Right kidney (tissue), 9 donors: ENCODE measurements at places on chromosomes 3 and 15.

DNA sequence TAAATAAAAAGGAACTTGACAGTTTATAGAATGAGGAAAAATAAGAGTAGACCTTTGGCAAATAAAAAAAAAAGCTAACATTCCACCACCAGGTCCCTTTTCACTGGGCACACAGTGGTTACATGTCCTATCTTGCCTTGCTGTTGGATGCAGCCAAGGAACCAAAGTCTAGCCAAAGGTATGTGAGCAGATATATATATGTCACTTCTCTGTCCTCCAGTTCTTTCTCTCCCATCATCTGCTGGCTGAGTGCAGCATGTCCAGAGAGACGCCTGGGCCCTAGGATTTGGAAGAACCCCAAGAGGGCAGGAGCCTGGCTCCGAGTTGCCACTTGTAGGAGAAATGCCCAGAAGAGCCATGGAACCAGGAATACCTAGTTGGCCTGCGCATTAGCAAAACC lies 104.7 kb downstream of the SERPINI1 start:
- no peak for DNase-seq

DNA sequence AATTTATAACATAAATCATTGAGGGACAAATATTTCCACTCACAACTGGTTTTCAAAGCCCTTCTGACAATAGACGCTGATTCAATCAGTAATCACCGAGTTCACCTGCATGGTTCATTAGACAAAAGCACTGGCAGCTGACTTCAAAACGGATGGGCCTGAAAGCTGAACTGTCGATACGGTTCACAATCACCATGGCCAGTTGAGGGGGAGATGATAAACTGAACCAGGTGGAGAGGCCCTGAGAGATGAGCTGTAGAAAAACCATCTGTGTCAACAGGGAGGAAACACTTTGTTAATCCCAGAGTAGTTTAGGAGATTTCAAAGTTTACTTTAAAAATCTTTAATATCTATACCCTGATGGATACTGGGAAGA lies 75.0 kb downstream of the PEX5L start:
- no peak for DNase-seq

DNA sequence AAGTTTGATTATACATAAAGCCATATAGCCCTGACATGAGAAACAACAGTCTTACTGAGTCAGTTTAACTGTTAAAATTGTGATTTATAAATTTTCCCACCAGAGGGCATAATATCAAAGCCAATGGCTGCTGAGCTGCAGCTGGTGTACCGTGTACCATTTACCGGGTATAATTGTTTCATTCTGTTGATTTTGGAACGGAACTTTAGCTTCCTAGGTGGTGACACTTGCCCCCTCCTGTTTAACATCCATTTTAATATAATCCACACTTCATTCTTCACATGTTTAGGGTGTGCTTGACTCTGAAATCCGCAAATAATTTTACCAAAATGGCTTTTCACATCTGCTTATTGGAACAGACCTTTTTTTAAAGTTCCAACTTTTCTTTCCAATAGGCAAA lies 72.8 kb downstream of the SLC9A9 start:
- DNase-seq: peak; percentile 21

GRCh38 chr15:71788646-71789579 lies 21.4 kb upstream of the NR2E3 start:
- no peak for DNase-seq

- DNase-seq: no peak
Measured at GRCh38 chr3:141710888-141711616, 27.0 kb upstream of the RNF7 start.

DNA sequence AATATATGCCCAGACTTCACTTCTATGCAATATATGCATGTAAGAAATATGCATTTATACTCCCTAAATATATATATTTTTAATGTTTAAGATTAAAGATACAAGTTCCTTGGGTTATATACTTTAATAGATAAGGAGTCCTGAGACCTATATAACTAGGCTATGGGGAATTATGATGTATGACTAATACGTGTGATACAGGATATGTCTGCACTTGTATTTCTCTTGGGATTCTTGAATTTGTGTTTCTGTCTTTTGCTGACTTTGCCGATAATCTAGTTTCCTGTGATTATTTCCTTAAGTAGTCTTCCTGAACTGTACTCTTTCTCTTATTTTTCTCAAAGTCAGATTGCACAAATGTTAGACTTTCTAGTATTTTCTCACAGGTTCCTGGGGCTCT lies 109.6 kb downstream of the PIK3CB start:
- no peak for DNase-seq

- no peak for DNase-seq
Measured at GRCh38 chr15:48001393-48002039, 119.3 kb upstream of the SLC24A5 start.

DNA sequence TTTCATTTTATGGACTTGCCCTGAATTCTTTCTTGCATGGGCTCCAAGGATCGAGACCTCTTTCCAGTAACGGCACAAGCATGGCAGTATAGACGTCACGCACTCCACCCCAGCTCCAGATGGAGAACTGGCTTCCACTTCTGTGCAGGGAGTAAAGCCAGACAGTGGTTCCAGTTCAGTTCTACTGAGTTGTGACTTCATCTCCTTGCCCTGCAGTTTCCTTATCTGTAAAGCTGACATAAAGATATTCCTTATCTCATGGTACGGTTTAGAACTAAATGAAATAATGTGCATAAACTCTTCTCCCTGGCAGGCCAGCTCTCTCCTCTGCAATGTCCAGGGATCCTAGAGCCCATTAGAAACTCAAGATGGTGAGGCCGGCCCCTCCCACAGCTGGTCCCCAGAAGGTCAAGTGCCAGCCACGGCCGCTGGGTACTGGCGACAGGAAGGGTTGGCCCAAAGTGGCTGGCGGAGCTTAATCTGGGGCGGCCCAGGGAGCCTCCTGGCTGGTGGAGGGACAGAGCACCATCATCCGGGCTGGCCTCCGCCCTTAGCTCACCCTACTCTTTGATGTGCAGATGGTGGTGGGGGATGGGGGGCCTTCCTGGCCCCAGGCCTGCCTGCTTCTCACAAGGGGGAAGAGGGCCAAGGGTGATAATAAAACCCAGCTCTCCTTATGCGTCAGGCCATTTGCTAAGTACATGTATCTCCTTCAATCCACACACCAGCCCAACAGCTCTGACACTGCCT lies 7.2 kb downstream of the MESP2 start:
- no peak for DNase-seq

DNA sequence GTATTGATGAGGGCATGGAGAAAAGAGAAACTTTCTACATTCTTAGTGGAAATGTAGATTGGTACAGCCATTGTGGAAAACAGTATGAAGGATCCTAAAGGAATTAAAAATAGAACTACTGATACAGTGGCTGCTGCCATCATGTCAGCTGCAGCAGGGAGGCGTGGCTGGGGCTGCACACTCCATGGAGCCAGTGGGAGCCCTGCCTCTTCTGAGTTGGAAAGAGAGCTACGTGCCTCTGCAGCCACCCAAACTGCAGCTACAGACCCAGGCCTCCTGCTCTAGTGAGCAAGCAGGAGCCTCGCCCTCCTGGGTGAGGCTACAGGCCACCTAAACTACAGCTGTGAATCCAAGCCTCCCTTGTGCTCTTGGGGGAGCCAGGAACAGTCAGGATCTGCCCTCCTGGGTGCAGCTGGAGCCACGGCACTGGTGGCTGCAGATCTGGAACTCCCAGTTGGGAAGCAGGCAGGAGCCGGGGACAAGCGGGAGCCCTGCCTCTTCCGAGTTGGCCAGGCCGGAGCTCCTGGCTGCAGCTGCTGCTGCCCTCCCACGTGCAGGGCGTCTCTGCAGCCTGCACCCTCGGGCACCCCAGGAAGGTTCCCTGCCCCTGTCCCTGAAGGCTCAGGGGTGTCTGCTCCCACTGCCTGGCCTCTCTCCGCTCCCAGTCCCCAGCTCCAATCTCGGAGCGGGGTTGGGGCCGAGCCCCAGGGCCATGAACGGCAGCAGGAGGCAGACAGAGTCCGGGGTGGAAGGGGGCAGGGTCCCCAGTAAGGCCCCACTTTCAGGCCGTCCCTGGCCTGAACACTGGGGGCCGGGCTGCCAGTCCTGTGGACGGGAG lies 64.5 kb downstream of the THBS1 start:
- DNase-seq: no peak

- no peak for DNase-seq
Measured at GRCh38 chr3:156216216-156216615, 95.8 kb downstream of the KCNAB1 start.

DNA sequence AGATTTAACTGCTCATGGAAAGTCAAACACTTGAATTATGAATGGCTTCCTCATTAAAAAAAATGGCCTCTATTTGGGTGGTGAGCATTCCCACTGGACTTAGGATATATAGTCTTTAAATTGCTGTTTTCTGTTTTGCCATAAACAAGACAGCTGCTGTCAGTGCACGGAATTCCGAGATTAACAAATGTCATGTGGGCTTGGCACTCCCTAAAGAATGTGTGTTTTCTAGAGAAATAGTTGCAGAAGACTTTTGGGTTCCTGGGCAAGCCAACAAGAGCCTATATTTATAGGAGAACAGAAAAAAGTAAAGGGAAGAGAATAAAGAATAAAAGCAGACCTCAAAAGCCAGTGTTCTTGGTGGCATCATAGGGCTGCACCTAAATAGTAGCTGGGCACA lies 13.6 kb upstream of the TFG start:
- no peak for DNase-seq

GRCh38 chr3:82448320-82448719 lies 686.9 kb upstream of the GBE1 start:
- DNase-seq: no peak

DNA sequence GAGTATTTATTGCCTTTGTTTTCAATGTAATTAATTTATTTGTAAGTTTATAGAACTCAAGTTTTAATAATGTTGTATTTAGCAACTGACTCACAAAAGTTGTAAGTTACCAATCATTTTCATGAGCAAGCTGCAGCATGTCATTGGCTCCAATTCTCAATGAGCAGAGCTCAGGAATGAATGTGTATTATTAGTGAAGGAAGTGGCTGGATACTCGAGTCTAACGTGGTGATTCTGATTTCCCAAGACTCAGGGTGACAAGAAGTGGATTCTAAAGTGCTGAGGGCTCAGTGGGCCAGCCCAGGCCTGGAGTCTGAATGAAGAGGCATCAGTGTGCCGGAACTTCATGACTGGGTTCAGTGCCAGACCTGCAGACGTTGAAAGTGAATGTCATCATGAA lies 39.6 kb downstream of the CLDN11 start:
- no peak for DNase-seq

- peak; percentile 84 for DNase-seq
Measured at GRCh38 chr3:49133226-49133951, 539 bp upstream of the LAMB2 start.

DNA sequence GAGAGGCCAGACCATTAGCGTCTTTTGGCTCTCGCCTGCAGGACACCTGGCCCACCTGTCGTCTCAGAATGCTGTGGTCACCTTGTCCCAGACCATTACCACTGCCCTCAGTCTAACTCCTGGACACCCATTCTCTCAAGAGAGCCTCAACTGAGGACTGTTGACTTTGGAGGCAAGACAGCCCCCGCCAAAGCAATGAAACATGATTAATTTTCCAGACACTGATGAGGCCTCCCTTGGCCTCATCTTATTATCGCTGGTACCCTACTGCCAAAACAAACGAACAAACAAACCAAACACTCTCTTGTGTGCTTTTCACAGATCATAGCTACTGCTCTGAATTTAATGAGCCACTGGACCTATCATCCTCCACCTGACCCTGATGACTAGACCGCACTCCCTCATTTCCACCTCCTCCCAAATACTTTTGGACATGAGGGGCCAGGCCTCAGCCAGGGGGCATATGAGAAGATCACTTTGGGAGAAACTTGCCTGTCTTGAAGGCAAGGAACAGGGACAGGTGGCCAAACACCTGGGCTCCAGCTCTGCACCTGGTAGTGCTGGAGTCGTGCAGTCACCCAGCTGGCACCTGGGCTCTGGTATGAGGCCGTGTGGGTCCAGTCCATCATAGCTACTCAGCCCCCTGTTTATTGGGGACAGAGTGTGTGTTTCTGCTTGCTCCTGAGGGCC lies 27.6 kb downstream of the ALS2CL start:
- no peak for DNase-seq

GRCh38 chr3:156670077-156670476 lies 4.3 kb upstream of the TIPARP start:
- DNase-seq: no peak

DNA sequence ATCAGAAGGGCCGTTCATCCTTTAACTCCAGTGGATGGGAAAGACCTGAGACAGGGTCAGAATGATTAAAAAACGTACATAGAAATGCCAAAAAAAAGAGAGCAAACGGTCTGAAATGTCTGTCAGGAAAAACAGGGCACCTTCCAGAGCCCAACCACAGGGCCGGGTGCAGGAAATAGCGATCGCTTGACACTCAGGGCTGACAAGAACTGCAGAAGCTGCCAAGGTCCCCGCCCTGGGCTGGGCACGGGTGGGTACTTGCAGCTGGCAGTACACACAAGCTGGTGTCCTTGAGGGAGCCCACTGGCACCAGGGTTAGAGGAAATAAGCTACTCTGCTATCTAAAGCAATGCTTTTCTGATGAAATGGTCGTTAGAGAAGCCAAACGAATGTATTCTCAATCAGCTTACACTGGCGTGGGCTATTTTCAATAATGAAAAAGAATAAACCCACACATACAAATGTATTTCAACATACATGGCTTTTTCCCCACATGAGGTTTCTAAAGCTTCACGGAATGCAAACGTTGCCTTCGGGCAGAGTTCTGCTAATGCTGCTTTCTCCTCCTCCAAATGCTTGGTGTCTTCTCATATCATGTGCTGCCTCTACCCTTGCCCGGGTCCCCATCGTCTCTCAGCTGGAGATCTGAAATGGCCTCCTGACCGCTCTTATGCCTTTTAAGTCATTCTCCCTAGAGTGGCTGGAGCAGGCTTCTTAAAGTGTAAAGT lies 15.6 kb downstream of the FRMD4B start:
- DNase-seq: no peak

DNA sequence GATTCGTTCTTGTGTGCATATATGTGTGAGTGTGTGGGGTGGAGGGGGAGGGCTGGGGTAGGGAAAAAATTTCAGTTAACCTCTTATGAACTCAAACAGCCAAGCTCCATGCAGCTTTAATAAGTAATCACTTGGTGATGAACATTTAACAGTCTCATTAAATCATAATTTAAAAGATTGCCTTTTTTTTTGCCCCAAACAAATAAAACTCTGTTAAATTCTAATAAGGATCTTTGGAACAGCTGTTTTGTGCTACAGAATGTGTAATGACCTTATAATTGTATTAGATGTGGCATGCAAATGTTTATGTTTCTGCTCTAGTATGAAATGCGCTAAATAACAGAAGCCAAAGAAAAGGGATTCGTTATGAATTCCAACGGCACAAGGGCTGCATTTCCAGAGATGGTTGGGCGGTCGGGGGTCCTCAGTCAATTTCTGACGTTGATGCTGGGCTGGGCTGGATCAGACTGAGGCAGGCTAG lies 80.0 kb upstream of the RORA start:
- DNase-seq: no peak

- DNase-seq: no peak
Measured at GRCh38 chr3:193148688-193149473, 92.1 kb upstream of the PLAAT1 start.

DNA sequence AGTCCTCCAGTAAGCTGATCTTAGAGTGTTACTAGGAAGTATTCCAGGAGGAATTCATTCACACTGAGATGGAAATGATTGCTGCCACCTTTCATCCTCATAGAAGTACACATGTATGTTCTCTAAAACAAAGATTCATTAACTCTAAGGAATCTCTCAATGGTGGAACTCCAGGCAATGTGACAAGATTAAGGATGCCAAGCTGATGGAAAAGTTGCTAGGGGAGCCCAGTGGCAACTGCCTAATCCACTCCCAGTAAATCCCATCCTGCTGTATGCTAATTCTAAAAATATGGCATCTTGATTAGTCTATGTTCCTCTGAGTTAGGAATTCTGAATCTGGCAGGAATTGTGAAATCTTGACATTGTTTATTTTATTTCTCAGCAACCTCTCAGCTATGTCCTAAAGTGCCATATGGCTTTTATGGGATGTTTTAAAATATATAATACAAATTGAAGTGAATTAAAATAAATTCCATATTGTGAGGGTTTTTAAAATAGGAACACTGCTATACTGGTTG lies 210.0 kb upstream of the TRIM42 start:
- DNase-seq: no peak
